CD4-positive, alpha-beta T cell (primary cell): ENCODE measurements at places on chromosomes 6 and 20. TPM values are rescaled to one million over a fixed set of nuclear protein-coding genes. Genes with fewer than 3 reads are reported as not detected.

GRCh38 chr6:24431045-24431451, 28.3 kb downstream of the MRS2 start:
- H3K27me3 ChIP-seq = no peaks in the 10 kb centered on the region
- no peak overlapping the region for H3K27ac ChIP-seq
- H3K4me1 ChIP-seq = no peaks in the 10 kb centered on the region
- no peaks in the 10 kb centered on the region for H3K36me3 ChIP-seq
- H3K4me3 ChIP-seq = no peak overlapping the region
- DNase-seq = no peak

DNA sequence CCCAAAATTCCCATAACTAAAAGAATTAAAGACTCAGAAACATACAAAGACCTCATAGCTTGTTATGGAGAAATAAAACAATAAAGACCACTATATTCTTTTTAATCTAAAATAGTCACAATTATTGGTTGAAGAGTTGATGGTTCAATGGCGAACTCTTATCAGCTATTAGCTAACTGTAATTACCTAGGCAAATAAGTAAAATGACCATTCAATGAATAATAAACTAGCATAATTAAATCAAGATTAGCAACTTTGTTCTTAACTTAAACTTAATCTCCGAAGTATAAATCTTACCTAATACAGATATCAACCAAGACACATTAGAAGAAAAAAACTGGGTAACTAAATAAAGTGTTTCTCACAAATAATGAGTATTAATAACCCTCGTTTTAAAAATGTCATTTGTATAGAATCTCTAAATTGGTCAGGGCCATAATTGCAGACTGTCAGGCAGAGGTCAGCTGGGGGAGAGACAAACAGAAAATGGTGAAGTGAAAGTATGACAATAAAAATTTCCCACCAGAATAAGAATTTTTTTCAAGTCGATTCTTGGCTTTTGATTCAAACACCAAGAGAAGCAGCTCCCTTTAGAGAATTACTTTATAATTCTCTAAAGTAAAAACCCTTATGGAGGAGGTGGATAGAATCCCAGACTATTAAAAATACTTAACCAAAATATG, 1.7 kb downstream of the FKBP5 start:
- DNase-seq = no peak
- H3K4me3 ChIP-seq = peak overlapping the region; percentile 98
- H3K27ac ChIP-seq = peak overlapping the region; percentile 64
- H3K27me3 ChIP-seq = no peaks in the 10 kb centered on the region
- H3K36me3 ChIP-seq = peaks cover 4% of the 10 kb centered on the region

GRCh38 chr6:98980819-98981218, 33.1 kb upstream of the FBXL4 start:
- no peaks in the 10 kb centered on the region for H3K27me3 ChIP-seq
- no peaks in the 10 kb centered on the region for H3K36me3 ChIP-seq
- DNase-seq = no peak
- no peak overlapping the region for H3K4me3 ChIP-seq

NNAT gene
- total RNA-seq = not detected

DNA sequence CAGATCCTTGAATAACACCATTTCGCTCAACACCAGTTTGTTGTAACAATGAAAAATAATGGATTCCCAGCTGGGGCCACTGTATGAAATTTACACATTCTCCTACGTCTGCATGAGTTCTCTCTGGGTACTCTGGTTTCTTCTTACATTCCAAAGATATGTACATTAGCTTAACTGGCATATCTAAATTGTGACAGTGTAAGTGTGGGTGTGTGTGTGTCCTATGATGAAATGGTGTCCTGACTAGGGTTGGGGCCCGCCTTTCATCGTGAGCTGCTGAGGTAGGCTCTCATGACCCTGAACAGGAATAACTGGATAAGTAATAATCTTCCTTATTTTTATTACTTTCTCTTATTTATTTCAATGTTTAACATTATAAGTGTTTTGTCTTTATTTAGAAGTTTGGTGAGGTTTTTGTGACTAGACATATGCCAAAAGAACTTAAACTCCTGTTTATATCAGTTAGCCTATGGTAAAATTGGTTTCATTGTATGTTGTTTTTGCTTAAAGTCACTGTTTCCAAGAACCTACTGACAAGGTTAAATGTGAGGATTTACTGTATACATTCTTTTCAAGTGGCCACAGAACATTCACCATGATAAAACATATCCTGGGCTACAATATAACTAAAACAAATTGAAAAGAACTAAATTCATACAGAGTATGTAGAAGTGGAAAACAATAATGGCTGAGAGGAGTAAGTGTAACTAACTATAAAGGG, 42.4 kb downstream of the RBL1 start:
- no peak for DNase-seq
- H3K36me3 ChIP-seq = peaks cover 43% of the 10 kb centered on the region
- no peak overlapping the region for H3K4me3 ChIP-seq
- H3K27me3 ChIP-seq = no peaks in the 10 kb centered on the region
- H3K27ac ChIP-seq = no peak overlapping the region
- no peaks in the 10 kb centered on the region for H3K4me1 ChIP-seq

DNA sequence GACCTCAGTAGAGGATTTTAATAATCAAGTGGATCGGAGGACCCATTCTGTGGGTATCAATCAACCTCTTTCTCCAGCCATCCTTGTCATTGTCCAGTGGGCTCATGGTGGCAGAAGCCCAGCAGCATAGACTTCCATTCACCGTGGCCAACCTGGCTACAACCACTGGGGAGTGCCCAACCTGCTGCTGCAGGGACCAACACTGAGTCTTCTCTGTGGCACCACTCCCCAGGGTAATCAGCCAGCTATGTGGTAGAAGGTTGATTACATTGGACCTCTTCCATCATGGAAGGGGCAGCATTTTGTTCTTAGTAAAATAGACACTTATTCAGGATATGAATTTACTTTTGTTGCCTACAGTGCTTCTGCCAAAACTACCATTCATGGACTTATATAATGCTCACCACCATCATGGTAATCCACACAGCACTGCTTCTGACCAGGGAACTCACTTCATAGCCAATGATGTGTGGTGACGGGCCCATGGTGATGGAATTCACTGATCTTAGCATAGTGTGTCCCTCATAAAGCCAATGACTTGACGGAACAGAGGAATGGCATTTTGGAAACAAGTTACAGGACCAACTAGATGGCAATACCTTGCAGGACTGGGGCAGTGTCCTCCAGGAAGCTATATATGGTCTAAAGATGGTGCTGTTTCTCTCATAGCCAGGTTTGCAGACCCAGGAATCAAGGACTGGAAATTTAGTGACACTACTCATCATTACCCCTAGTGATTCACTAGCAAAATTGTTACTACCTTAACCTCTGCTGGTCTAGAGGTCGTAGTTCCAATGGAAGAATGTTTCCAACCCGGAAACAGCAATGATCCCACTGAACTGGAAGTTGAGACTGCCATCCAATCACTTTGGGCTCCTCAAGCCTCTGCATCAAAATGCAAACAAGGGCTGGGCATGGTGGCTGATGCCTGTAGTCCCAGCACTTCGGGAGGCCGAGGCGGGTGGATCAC, 7.6 kb downstream of the CD24 start:
- peaks cover 11% of the 10 kb centered on the region for H3K27me3 ChIP-seq
- no peak overlapping the region for H3K27ac ChIP-seq
- H3K4me1 ChIP-seq = no peaks in the 10 kb centered on the region
- DNase-seq = no peak
- H3K4me3 ChIP-seq = no peak overlapping the region
- no peaks in the 10 kb centered on the region for H3K36me3 ChIP-seq

DNA sequence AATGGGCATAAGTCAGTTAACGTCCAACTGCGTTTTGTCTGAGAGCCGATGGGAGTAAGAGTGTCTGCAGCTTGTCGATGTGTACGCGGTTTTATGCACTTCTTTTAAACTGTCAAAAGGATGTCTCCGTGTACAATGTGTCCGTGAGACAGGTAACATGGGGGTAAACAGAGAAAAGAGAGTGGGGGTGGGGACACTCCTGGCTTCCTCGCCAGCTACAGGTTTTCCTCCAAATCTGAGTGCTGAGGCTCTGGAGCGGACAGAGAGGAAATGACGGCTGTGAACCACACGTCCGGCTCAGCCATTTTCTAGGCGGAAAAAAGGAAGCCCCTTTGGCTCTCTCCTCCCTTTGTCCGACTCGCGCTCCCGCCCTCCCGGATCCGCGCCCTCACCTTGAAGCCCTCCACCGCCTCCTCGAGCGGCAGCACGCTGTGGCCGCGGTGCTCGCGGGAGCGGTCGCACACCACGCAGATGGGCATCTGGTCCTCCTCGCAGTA, 916 bp downstream of the TRIM27 start:
- H3K27ac ChIP-seq = peak overlapping the region; percentile 67
- H3K27me3 ChIP-seq = no peaks in the 10 kb centered on the region
- no peak for DNase-seq
- peak overlapping the region; percentile 98 for H3K4me3 ChIP-seq

TBX18 gene
- total RNA-seq = not detected
